Stimulated activated CD8-positive, alpha-beta memory T cell treated with anti-CD3 and anti-CD28 coated beads, Interleukin-4, amount 100 ng/mL, for 4 hours (primary cell): ENCODE measurements at places on chromosomes 7 and 10.
A peak's percentile ranks its signal among the peaks of the same experiment; 100 is the strongest.

DNA sequence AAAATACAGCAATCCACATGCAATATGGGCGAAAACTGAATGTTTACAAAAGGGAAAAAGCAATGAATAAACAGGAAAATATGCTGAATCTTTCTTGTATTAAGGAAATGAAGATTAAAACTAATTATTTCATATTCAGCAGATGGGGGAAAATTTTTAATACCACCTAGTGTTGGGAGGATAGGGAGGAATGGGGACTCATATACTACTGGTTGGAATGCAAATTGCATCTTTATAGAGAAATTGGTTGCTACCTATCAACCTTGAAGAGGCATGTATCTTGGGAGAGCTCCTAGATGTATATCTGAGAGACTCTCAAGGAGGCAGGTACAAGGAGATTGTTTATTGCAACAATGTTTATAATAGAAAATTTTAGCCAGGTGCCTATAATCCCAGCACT is 101.4 kb downstream of the CREM start:
- DNase-seq: no peak

DNA sequence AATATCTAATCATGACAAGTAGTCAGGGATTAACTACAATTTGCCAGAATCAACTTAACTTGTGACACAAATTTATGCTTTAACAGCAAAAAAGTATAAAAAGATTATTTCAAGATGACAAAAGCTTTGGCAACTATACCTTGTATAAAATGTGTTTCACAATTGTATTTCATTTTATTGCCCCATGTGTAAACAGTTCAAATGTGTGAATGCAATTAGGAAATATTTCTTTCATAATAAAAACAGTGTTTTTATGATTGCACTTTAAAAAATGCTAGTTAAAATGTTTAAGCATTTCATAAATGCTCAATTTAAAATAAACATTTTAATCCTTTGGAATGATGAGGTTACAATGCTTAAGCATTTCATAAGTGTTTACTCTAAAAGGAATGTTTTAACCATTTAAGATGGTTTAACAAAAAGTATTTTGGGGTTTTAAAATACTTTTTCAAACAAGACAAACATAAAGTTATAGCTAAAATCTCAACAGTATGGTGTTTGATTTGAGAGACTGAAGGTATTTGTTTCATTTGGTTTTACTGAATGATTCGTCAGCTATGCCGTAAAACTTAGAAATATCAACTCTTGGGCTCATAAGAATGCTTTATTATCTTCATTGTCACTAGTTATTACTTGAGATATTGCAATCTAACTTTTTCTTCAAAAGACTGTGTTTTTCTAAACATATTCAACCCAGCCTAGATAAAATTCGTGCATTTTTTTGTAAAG is 50.1 kb downstream of the SFTPD start:
- DNase-seq: no peak

GRCh38 chr7:157310676-157311185 is 26.1 kb upstream of the DNAJB6 start:
- DNase-seq: no peak

DNA sequence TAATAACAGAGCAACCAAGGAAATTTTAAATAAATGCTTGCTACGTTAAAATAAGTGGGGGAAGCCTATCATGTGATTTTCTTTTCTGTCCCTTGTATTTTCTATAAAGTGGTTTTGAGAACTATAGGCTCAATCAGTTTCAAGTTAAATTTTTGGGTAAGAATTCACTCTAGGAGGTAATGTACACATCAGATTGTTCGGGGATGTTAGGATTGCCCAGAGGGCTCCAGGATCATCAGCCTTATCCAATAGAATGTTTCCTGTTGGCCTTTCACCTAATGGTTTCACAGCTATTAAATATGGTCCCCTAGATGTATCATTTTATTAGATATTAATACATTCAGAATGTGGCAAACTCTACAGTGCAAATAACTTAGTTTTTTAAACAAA is 438.4 kb upstream of the NPVF start:
- DNase-seq: no peak

DNA sequence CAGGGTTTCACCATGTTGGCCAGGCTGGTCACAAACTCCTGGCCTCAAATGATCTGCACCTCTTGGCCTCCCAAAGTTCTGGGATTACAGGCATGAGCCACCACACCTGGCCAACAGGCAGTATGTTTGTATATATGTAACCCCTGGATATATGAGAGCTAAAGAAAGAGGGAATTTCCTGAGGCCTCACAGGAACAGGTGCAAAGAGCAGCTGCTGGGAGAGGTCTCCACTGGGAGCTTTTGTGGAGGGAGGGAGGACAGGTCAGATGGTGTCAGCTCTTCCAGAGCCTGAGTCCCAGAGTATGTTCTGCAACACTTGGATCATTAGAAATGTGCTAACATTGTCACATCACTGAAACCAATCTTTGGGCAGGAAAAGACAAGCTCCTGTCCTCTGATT is 110.1 kb upstream of the KIF5B start:
- no peak for DNase-seq

- no peak for DNase-seq
Observed at GRCh38 chr7:158816995-158817394, 12.3 kb downstream of the ESYT2 start.

GRCh38 chr7:101832685-101833375 is 15.4 kb downstream of the CUX1 start:
- no peak for DNase-seq

DNA sequence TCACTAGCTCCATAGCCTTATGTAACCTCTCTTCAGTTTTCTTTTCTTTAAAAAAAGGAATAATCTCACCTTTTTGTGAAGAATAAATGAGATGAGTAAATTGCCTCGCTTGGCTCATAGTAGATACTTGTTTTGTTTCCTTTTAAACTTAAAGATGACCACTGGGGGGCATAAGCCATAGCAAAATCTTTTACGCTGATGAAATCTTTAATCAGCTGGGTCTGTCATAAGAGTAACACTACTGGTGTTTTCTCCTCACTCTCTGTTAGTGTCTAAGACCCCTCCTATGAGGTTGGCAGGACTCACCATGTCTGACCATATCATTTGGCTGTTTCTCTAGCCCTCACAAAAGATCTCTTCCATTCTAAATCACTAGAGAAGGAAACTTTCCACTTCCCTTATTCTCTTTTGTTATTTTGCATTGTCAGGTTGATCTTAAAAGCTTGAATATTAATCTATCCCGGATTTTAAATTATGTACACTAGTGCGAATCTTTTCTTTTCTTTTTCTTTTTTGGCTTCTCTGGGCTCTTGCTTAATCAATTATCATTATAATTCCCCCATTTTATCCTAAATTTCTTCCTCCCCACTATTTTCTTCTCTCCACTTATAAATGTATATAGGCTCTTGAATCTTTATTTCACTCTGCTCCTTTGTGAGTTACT is 12.5 kb downstream of the STAG3 start:
- DNase-seq: no peak

GRCh38 chr10:11345224-11346054 is 266.0 kb downstream of the USP6NL start:
- DNase-seq: no peak

GRCh38 chr7:158495216-158495615 is 92.4 kb downstream of the PTPRN2 start:
- no peak for DNase-seq

- DNase-seq: no peak
Observed at GRCh38 chr10:52658112-52658511, 114.5 kb downstream of the MBL2 start.

DNA sequence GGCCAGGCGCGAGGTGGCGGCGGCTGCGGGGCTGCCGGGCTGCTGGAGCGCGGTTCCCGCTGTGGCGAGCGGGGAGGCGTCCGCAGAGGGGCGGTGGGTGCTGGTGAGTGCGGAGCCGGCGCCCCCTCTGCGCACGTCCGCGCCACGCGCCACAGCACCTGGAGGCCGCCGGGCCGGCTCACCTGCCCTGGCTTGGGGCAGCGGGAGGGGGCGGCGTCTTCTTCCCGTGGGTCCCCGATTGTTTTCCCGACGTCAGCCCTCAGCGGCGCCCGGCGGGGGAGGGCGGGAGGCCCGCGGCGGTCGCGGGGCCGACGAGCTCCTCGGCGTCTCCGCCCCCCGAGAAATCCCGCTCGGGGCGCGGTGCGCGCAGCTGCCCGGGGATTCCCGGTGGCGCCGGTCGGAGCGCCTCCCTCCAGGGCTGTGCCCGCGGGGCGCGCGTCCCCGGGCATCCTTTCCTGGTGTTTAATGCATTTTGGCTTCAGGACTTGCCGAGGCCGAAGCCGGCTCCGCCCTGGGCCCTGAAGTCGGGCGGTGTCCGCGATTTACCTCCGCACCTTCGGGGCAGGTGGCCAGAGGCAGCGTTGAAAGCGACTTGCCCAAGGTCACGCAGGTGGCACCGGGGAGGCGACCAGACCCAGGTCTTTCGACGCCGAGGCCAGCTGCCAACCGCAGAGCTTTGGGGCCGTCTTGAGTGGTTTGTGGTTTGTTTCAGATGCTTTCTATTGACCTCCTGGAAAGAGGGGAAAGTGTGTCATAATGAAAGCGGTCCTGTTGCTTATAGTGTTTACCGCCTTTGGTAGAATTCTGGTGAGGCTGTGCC is 561 bp downstream of the PLEKHA1 start:
- DNase-seq: peak; percentile 49

- no peak for DNase-seq
Observed at GRCh38 chr10:92011560-92012214, 88.1 kb downstream of the BTAF1 start.

GRCh38 chr7:115449689-115450088 is 527.8 kb downstream of the MDFIC start:
- DNase-seq: no peak

GRCh38 chr7:2358968-2359527 is 4.4 kb downstream of the EIF3B start:
- no peak for DNase-seq

GRCh38 chr7:18974803-18975202 is 142.6 kb downstream of the TWIST1 start:
- DNase-seq: no peak

- DNase-seq: no peak
Observed at GRCh38 chr7:156642306-156643045, 1.9 kb downstream of the RNF32 start.

GRCh38 chr7:73893342-73894101 is 32.6 kb downstream of the TMEM270 start:
- no peak for DNase-seq

DNA sequence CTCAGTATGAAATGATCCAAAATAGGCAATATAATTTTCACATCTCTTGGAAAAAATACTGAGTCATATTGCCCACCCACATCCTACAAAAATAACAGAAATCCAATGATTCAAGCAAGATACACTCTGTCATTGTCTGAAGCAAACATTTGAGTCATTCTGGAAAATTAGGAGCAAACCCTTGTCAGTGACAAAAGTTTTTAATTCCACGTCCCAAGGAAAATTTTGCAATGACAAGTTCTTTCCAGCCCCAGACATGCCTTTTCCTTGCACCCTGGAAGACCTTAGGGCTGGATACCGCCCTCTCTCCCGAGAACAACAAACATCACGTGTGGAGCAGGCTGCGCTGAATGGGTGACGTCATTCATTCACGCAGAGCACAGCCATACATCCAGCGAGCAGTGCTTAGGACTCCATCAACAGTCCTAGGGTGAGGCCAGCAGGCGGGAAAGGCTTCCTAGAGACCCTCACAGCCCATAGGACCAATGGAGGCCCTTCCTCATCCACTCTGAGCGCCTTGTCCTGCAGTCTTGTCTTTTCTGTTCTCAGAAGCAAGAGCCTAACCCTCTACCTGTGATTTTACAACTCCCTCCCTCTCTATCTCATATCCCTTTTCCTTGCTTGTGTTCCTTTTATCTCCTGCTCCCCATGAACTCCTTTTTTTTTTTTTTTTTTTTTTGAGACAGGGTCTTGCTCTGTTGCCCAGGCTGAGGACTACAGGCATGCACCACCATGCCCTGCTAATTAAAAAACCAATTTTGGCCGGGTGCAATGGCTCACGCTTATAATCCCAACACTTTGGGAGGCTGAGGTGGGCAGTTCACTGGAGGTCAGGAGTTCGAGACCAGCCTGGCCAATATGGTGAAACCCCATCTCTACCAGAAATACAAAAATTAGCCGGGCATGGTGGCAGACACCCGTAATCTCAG is 23.5 kb upstream of the KDM7A start:
- DNase-seq: no peak

DNA sequence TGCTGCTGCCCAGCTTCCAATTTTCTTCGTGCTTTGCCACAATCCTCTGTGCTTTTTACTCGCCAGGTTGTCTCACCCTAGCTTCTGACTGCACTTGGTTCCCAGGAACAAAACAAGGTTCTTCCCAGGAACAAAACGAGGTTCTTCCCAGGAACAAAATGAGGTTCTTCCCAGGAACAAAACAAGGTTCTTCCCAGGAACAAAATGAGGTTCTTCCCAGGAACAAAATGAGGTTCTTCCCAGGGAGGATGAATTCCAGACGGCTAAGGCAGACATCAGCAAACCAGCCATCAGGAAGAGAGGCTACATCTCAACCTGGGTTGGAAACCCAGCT is 41.9 kb downstream of the TNS3 start:
- DNase-seq: no peak

GRCh38 chr10:122252805-122253204 is 18.3 kb upstream of the BTBD16 start:
- DNase-seq: no peak

- DNase-seq: no peak
Observed at GRCh38 chr10:22495396-22495795, 150.1 kb downstream of the SPAG6 start.

DNA sequence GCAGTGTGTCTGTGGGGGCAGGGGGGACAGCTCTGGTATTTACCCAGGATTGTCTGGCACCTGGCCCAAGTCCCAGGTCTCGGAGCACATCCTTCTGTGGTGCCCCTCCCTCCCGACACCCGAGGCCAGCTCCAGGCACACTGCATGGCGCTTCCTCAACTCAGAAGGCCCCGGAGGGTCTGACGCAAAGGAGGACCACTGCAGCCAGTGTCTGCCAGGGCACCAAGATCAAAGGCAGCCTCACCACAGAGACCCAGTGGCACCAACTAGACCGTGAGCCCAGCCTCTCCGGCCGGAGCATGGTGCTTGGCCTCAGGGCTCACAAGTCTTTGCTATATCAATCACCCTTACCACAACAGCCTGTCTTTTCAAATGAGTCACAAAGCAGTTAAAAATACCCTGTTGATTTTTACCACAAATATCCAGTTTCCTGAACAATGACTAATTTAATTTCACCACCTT is 99.3 kb upstream of the DDC start:
- DNase-seq: no peak

DNA sequence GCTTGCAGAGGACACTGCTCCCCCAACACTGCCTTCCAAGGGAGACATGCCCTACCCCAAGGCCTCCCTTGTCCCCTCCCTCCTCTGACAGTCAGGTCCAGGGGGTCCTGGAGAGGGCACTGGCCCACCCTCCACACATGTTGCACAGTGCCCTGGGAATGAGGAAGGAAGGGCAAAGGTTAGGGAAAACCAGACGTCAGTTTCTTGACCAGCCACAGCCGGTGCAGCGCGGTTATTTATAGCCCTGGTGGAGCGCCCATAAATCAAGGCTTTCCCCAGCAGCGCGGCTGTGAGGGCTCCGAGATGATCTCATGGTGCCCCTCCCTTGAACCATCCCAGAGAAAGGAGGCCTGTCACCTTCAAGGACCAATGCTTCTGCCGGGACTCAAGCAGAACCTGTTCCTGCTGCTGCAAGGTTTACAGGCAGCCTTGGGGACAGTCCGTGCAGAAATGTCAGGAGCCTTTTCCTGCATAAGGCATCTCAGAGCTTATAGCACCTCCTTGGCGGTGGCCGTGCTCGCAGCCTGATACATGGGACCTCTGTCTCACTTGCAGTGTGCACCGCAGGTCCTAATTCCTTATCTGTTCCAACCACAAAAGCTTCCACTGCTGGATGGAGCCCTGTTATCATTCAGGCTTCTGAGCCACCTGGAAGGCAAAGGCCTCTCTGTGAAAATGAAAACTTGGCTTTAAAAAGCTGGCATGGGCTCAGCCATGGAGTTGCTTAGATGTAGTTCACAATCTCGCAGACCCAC is 127.3 kb downstream of the LHPP start:
- no peak for DNase-seq
